Osteocyte (in vitro differentiated cells): ENCODE measurements at places on chromosomes 5 and 9.
A peak's percentile ranks its signal among the peaks of the same experiment; 100 is the strongest.

GRCh38 chr5:133952729-133953567, 15.5 kb downstream of the C5orf15 start:
- DNase-seq, result no peak
- H3K27ac ChIP-seq, result peak overlapping the region; percentile 41

- H3K27me3 ChIP-seq, result no peaks in the 10 kb centered on the region
- peaks cover 39% of the 10 kb centered on the region for H3K4me1 ChIP-seq
- no peak overlapping the region for H3K4me3 ChIP-seq
- H3K27ac ChIP-seq, result no peak overlapping the region
- peaks cover 12% of the 10 kb centered on the region for H3K36me3 ChIP-seq
Measured at GRCh38 chr9:137674307-137674975, 55.6 kb downstream of the EHMT1 start.

- DNase-seq, result no peak
- H3K27me3 ChIP-seq, result no peaks in the 10 kb centered on the region
- H3K4me1 ChIP-seq, result peaks cover 4% of the 10 kb centered on the region
- no peak overlapping the region for H3K4me3 ChIP-seq
- H3K27ac ChIP-seq, result no peak overlapping the region
- no peaks in the 10 kb centered on the region for H3K36me3 ChIP-seq
Measured at GRCh38 chr9:118961857-118962256, 407.4 kb downstream of the BRINP1 start.

- H3K27me3 ChIP-seq, result no peaks in the 10 kb centered on the region
- H3K27ac ChIP-seq, result peak overlapping the region; percentile 24
- peaks cover 13% of the 10 kb centered on the region for H3K4me1 ChIP-seq
- peaks cover 4% of the 10 kb centered on the region for H3K36me3 ChIP-seq
Measured at GRCh38 chr5:123916345-123917121, 404.6 kb downstream of the CSNK1G3 start.

- no peaks in the 10 kb centered on the region for H3K36me3 ChIP-seq
- no peak for DNase-seq
- no peak overlapping the region for H3K4me3 ChIP-seq
- no peaks in the 10 kb centered on the region for H3K4me1 ChIP-seq
Measured at GRCh38 chr5:2531318-2531717, 220.2 kb downstream of the IRX2 start.
